ENCODE measurements at places on chromosomes 16 and 17.
A peak's percentile ranks its signal among the peaks of the same experiment; 100 is the strongest.

GRCh38 chr17:62800585-62800984 is 7.5 kb downstream of the MARCHF10 start:
- DNase-seq = peak; percentile 45

DNA sequence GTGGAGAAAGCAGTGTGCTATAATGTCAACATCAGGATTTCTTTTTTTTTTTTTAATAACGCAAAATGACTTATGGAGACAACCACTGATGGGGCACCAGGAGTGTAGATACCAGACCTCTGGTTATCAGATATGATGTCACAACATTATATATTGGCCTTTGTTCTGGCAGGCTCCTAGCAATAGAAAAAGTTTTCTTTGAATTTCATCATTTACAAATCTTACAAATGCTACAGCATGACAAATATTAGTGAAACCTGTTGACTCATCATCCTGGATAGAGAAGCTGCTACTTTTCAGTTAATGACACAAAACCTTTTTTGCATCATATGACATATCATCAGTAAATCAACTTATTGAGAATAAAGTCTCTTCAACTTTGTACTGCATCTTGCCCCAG is 6.1 kb downstream of the THUMPD1 start:
- no peak for DNase-seq

DNA sequence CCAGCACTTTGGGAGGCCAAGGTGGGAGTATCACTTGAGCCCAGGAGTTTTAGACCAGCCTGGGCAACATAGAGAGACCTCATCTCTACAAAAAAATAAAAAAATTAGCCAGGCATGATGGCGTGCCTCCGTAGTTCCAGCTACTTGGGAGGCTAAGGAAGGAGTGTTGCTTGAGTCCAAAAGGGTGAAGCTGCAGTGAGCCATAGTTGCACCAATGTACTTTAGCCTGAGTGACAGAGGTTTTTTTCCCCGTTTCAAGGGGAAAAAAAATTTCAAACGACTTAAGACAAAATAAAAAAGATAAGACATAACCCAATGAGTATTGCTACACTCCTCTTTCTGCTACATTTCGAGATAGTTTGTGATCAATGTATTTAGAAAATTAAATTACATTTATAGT is 6.8 kb downstream of the DHX8 start:
- DNase-seq = no peak

GRCh38 chr17:44558334-44558709 is 1.0 kb downstream of the FZD2 start:
- DNase-seq = peak; percentile 71

GRCh38 chr17:81867170-81867990 is 3.8 kb downstream of the ARHGDIA start:
- DNase-seq = peak; percentile 32

DNA sequence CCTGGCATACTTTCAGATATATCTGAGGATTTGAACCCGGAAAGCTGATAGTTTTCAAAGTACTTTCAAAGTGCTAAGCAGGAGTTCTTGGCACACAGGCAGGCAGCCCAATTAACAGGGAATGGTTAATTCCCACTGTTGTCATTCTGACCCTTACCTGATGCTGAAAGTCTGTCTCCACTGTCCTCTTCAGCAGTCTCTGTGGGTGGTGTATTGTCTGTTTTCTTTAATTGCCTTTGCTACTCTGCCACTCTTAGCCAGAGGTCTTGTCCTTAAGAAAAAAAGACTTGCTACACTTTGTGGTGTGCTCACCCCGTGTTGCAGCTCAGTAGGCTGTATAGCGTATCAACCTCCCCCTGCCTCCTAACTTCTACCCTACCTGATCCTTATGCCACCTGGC is 63.2 kb upstream of the SLC12A3 start:
- DNase-seq = no peak

- no peak for DNase-seq
Observed at GRCh38 chr17:16023881-16024280, 24.3 kb downstream of the TTC19 start.
